Stimulated activated CD8-positive, alpha-beta memory T cell treated with anti-CD3 and anti-CD28 coated beads, Interleukin-15, amount 100 ng/mL, for 24 hours (primary cell): ENCODE measurements at places on chromosomes 11 and 22.

DNA sequence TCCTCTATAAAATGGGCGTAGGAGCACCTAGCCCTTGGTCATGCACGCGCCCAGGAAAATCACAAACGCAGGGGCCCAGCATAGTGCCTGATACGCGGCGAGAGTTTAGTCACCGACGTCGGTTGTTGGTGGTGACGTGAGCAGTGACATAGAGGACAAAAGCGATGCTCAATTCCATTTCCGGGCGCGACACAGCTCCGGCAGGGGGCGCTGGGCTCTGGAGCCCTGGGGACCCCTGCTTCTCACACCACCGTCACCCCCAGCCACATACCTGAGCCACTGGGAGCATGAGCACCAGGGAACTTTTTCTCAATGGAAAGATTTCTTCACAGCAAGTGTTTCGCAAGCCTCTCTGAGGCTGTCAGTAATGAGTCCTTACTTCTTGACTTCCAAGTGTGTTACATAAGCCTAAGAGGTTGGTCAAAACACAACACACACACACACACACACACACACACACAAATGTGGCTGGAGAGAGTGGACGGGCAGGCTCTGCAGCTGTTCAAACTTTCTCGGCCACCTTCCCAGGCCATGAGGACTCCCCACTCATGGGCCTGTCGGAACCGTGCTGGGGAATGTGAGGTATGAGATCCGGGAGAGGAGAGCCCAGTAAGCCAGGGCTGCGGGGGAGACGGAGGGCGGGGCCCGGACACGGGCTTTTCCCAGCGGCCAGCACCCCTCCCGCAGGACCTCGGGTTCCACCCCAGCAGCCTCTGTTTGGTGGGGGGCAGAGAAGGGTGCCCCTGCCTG, 36.9 kb upstream of the LINC01488 start:
- DNase-seq, result no peak

DNA sequence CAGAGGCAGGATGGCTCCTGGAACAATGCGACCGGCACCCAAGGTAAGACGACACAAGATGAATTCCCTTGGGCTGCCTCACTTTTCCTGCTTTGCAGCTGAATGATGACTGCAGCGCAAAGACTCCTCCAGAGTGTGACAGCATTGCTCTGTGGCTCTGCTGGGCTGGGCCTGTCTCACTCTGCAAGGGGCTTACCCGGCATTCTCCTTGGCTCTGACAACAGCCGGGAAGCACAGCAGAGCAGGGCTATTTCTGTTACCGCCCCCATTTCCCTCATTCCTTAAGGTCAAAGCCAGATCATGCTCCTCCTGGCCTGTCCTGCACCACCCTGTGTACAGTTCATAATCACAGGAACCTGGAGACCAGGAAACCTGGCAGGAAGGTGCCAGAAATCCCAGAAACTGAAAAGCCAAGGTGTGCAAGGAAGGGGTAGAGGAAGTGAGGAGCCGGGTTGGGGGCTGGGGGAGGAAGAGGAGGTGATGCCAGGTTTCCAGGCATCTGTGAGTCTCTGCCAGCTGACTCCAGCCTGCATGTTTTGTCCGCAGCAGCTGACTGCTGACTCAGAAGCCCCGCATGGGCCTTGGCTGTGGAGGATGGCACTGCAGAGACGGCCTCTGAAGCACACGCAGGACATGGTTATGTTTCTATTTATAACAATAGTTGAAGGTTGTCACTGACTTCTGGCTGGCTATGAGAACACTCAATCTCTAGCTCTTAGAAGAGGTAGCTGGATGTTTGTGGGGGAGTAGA, 113.6 kb downstream of the MICAL3 start:
- no peak for DNase-seq

DNA sequence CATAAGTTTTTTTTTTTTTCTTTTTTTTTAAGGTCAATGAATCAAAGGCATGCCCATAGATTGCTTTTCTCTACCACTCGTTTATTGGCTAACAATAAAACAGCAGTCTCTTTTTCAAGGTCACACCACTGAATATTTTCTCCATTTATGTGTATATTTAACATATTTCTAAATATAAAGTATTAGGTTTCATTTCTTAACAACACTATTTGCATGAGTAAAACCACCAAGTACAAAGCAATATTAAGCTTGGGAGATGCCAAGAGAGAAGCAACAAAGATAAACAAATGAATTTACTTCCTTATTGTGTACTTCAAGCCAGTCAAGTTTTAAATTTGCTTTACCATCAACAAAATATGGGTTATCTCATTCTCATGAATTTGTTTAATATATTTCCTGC, 708.9 kb upstream of the CCDC179 start:
- no peak for DNase-seq

- no peak for DNase-seq
Observed at GRCh38 chr11:15630896-15631295, 516.2 kb downstream of the INSC start.
